ENCODE measurements at places on chromosomes 12 and 14.
A peak's percentile ranks its signal among the peaks of the same experiment; 100 is the strongest.

DNA sequence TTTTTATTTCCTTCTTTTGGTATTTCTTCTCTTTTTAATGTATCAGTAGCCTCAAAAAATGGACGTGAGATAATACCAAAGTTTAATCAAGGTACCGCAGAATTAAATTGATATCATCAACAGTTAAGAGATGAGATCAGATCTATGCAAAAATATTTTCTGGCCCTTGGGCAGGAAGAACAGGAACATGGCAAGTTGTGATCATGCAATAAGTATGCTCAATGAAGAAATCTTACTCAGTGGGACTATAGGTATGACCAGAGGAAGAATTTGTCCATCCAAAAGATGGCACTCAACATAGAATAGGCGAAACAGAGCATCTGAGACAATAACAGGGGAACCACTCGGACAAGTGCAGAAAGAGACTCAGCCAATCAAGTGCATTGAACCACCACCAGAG, 914 bp upstream of the GARIN2 start:
- no peak for DNase-seq

GRCh38 chr12:41287500-41288141, 99.5 kb downstream of the PDZRN4 start:
- no peak for DNase-seq

GRCh38 chr14:69913686-69914085, 34.5 kb downstream of the SMOC1 start:
- no peak for DNase-seq

DNA sequence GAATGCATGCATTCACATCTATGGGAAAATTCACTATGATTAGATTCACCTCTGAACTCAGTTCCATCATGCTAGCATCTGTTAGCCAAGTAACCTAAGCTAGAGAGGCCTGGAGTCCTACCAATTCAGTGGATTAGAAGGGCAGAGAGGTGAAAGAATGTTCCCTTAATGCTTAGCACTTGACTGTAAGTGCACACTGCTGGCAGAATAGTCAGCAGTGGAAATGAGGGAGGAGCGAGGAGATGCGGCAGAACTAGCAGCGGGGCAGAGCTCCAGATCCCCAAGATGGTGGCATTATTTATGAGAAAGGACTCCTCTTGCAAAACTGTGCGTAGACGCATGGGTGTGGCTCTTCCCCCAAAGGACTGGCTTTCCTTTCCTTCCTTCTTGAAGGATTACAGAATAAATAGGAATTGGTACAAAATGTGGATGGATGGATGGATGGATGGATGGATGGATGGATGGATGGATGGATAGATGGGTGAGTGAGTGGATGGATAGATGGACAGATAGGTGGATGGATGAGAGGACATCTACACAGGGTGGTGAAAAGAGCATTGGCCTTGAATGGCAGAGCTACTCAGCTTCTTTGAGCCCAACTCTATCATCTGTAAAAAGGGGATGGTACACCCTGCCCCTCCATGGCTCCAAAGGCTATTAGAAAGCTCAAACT, 227.2 kb downstream of the CHST11 start:
- no peak for DNase-seq

DNA sequence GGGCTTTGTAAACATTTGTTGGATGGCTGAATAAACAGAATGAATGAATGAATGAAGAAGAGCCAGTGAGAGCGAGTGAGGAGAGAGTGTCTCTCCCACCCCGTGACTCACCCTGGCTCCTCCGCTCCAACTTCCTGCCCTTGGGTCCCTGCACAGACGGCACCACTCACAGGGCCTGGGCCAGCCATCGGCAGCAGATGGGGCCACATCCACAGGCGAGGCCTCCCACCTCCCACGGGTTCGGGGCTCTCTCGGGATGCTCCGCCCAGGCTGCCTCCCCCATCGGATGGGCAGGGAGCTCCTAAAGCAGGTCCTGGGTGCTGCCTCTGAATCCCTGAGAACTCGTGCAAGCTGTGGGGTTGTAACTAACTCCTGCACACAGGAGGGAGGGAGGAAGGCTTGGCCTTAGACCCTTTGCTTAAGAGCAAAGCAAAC, 41.3 kb downstream of the CCNK start:
- DNase-seq: no peak

DNA sequence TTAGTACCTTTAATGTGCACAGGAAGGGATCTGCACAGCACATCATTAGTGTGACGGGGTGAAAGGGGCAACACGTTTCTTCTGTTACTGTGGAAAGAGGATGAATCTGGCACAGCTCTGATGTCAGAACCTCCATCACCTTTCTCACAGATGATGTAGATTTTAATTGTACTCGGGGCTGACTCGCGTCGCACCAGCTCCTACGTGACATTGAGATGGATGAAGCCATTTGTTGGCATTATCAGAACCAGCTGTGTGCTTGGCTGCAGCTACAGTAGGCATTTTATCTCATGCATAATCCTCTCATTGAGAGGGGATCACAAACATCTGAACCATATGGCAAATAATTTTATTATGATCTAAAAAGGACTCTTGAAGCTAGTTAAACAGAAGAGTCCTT, 173.6 kb downstream of the PDZRN4 start:
- no peak for DNase-seq

GRCh38 chr12:113727651-113728061, 238.5 kb downstream of the RBM19 start:
- DNase-seq: peak; percentile 38

- no peak for DNase-seq
Measured at GRCh38 chr12:114657597-114657920, 26.4 kb downstream of the TBX3 start.

- no peak for DNase-seq
Measured at GRCh38 chr12:13220838-13221237, 24.3 kb downstream of the EMP1 start.

- no peak for DNase-seq
Measured at GRCh38 chr12:34598352-34598827, 576.1 kb downstream of the ALG10 start.

GRCh38 chr14:35222872-35223466, 69.2 kb upstream of the PSMA6 start:
- DNase-seq: no peak

DNA sequence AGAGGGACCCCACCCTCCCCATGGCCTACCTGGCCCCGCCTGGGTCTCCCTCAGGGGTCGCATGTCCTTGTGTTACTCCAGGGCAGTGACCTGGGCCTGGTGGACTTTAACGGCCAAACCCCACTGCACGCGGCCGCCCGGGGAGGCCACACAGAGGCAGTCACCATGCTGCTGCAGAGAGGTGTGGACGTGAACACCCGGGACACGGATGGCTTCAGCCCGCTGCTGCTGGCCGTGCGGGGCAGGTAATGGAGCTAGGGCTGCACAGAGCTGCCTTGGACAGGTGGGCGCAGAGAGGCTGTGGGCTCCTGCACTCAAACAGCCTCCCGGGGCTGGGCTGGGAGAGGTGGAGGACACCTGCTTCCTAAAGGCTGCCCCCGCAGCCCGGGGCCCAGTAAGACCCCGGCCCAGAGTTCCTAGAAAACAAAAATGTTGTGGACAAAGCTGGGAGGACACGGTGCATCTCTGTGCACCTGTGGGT, 21.6 kb downstream of the ASPG start:
- DNase-seq: no peak

- no peak for DNase-seq
Measured at GRCh38 chr12:106187842-106188241, 49.1 kb upstream of the NUAK1 start.

- DNase-seq: no peak
Measured at GRCh38 chr12:9706086-9706685, 26.7 kb downstream of the CLECL1 start.

- no peak for DNase-seq
Measured at GRCh38 chr14:77272261-77272660, 1.3 kb upstream of the NGB start.

- DNase-seq: no peak
Measured at GRCh38 chr12:117091758-117092510, 7.3 kb downstream of the TESC start.

- DNase-seq: no peak
Measured at GRCh38 chr14:61690982-61691381, 4.3 kb upstream of the HIF1A start.

DNA sequence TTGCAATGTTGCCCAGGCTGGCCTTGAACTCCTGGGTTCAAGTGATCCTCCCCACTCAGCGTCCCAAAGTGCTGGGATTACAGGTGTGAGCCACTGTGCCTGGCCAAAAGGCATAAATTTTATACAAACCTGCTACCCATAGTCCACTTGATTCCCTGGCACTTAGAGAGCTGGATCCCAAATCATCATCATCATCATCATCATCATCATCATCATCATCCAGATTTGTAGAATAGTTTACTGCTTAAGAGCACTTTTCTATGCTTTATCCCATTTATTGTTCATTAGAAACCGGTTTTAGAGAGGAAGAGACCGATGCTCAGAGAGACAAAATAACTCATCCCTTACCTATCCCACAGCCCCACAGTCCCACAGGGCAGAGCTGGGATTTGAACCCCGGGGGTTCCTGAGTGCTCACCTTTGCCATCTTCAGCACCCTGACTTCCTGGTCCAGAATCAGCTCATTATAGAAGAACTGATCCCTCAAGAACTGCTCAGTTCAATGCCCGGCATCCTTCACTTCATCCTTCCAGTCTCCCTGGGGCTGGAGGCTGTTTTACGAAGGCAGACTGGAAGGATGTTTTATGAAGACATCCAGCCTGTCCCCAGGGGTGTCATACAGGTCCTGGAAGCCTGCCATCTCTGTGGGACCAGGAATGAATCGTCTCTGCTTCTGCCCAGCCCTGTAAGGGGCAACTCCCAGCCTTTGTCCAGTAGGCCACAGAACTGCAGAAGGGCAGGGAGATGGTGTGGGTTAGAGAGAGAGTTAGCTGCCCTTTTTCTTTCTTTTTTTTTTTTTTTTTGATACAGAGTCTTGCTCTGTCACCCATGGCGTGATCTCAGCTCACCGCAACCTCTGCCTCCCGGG, 20.2 kb upstream of the OASL start:
- no peak for DNase-seq

- no peak for DNase-seq
Measured at GRCh38 chr12:28027947-28028724, 55.6 kb upstream of the PTHLH start.

DNA sequence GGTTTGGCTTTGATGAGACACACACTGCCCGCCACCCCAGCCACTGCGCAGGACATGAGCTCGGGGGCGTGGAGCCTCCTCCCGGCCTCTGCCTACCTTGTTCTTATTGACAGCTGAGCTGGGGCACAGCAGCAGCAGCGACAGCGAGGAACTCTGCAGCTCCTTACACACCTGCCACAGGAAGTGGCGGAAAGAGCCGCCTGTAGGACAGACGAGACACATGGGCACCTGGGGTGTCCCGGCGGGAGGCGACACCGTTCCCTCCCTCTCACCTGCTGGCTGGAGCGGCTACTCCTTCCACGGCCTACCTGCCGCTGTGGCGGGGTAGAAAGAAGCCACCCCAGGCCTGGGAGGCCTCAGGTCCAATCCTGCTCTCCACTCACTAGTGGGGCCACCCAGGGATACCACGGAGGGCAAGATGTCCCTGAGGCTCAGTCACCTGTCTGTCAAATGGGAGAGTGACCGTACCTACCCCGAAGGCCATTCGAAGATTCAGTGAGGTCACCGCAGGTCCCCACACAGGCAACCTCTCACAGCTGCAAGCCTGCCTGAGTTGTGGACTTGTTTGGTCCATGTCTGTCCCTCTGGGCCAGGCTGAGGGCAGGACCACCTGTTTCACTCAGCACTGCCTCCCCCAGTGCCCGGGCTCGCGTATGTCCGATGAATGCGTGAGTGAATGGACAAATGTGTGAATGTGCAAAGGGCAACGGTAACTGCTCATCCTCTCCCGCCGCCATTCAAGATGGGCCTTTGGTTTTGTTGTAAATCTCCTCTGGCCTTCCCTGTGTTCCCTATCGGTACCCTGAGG, 42.6 kb downstream of the TRAFD1 start:
- DNase-seq: no peak

- peak; percentile 5 for DNase-seq
Measured at GRCh38 chr14:36652542-36653201, 9.0 kb upstream of the PAX9 start.

- peak; percentile 25 for DNase-seq
Measured at GRCh38 chr12:111274777-111275176, 94.1 kb downstream of the PHETA1 start.

DNA sequence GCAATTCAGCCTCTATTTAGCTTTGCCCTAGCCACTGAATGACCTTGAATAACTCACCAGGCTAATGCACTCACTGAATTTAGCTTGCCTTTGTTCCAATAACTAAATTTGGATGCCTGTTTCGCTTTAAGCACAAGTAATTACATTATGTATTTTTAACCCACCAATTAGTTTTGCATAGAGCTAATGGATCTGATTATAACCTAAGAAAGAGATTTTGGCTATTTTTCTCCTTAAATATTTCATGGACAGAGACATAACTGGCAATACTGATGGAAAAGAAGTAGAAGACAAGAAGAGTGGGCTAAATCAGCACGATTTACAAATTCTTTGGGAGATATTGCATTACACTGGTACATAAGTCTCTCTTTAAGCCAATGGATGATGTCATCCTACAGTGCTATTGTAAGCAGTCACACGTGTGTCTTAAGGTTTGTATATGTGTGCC, 85.7 kb downstream of the AKAP6 start:
- no peak for DNase-seq

- DNase-seq: no peak
Measured at GRCh38 chr14:105334383-105335230, 20.1 kb downstream of the PACS2 start.

GRCh38 chr12:34597548-34598351, 575.5 kb downstream of the ALG10 start:
- DNase-seq: no peak

GRCh38 chr14:81252278-81252677, 31.5 kb upstream of the GTF2A1 start:
- no peak for DNase-seq

GRCh38 chr12:52582971-52583456, 9.4 kb upstream of the KRT74 start:
- DNase-seq: peak; percentile 35

- DNase-seq: peak; percentile 66
Measured at GRCh38 chr14:75578102-75578785, at the start of gene FLVCR2. TSS of gene FLVCR2 (plus strand) at chr14:75578620. CDS start at chr14:75578973, 353 bp downstream.

DNA sequence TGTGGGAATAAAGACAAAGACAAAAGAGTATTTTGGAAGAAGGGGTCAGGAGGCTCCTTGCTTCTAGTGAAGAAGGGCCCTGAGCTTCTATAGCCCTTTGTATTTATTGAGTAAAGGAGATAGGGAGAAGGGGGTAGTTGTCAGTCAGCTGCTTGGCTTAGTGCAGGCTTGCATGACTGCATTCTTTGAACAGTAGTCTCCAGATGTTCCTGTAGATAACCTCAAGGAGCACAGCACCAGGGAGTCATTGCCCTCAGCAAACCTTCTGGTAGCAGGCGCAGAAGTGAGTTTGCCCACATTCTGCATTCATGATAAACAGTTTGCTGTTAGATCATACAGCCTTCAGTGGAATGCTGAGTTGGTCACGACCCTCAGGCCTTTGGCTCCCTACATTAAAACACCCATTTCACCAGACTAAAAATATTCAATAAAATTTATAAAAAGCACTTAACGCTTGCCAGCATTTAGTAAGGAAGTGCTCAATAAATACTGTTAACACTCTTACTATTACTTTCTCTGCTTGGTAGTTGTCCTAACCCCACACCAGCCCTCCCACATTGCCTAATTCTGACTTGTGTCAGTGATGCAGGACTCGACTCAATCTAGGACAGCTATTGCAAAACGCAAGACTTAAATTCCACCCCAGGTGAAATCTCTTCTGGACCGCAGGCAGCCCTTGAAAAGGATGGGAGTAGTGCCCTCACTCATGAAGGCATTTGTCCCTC, 3.0 kb upstream of the DHRS4 start:
- no peak for DNase-seq

GRCh38 chr12:7026854-7027253, 8.6 kb upstream of the LPCAT3 start:
- DNase-seq: no peak
